ENCODE measurements at places on chromosomes 6 and 20.
A peak's percentile ranks its signal among the peaks of the same experiment; 100 is the strongest.

DNA sequence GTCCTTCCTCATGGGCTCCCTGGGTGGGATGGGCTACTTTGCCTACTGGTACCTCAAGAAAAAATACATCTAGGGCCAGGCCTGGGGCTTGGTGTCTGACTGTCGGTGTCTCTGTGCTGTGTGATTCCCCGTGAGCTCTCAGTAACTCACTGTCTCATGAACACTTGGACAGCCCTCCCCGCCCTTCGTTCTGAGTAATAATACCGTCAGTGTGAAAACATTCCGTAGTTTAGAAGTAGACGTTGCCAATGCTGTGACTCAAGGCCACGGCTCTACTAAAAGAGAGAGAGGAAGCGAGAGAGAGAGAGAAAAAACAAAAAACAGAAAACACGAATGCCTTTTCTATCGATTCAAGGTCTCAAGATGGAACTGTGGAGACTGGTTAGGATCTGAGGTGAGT lies 31.8 kb downstream of the FITM2 start:
- DNase-seq: no peak

GRCh38 chr20:58986968-58987517 lies 6.0 kb downstream of the NELFCD start:
- no peak for DNase-seq

GRCh38 chr6:132760256-132760655 lies 2.6 kb upstream of the VNN2 start:
- DNase-seq: no peak

- DNase-seq: no peak
Observed at GRCh38 chr20:11546939-11547338, 370.8 kb upstream of the BTBD3 start.

DNA sequence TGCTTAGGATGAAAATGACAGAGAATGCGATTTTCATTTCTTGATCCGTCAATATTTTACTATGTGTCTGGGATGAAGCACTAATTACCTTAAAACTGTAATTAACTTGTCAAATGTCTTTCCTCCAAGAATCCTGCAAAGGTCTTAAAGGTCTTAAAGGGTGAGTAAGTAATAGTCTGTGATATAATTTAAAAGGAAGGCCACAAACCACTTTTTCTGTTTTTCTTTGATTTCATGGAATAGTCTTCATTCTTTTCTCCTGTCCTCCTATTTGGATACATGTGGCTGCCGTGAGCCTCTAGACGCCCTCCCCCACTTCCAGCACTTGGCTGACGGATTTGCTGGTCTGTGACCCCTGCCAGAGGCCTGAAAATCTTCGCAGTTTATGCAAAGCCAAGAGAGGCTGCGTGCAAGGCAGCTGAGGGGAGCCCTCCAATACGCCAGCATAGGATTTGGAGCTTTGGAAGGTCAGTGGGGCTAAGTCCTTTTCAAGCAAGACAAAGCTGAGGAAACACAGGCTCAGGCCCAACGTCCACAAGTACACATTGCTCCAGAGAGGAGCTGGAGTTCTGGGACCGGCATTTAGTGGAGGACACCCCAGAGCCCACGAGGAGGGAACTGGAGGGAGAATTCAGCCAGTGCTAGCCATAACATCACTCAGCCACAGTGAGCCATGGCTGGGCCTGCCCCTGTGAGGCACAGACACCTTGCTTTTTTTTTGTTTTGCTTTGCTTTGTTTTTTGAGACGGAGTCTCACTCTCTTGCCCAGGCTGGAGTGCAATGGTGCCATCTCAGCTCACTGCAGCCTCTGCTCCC lies 382.6 kb downstream of the SMOC2 start:
- DNase-seq: no peak

- no peak for DNase-seq
Observed at GRCh38 chr6:157496534-157497095, 115.6 kb downstream of the ZDHHC14 start.

- no peak for DNase-seq
Observed at GRCh38 chr20:49653925-49654434, 59.7 kb downstream of the B4GALT5 start.

DNA sequence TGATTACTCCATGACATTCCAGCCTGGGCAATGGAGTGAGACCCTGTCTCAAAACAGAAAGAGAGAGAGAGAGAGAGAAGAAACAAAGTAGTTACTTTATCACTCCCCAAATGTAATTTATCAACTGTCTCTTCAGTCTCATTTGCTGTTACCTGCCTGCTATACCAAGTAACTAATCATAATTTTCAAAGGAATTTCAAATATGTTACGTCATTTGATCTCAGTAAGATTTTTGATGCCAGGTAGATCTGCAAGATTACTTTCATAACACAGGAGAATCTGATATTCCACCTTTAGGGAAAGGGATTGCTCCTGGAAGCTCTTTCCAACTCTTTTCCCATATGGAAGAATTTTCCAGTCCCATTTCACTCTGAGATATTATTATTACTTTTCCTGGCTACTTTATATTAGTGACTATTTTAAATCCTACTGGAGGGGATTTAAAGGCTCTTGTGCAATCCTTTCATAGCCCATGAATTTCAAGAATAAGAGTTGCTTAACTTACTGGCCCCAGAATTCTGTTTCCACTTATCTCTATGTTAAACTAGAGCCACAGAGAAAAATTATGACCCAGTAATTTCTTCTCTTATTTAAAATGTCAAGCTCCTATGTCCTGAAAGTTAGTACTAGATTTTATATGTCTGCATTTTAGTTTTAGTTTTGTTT lies 390.2 kb upstream of the FLRT3 start:
- DNase-seq: no peak

DNA sequence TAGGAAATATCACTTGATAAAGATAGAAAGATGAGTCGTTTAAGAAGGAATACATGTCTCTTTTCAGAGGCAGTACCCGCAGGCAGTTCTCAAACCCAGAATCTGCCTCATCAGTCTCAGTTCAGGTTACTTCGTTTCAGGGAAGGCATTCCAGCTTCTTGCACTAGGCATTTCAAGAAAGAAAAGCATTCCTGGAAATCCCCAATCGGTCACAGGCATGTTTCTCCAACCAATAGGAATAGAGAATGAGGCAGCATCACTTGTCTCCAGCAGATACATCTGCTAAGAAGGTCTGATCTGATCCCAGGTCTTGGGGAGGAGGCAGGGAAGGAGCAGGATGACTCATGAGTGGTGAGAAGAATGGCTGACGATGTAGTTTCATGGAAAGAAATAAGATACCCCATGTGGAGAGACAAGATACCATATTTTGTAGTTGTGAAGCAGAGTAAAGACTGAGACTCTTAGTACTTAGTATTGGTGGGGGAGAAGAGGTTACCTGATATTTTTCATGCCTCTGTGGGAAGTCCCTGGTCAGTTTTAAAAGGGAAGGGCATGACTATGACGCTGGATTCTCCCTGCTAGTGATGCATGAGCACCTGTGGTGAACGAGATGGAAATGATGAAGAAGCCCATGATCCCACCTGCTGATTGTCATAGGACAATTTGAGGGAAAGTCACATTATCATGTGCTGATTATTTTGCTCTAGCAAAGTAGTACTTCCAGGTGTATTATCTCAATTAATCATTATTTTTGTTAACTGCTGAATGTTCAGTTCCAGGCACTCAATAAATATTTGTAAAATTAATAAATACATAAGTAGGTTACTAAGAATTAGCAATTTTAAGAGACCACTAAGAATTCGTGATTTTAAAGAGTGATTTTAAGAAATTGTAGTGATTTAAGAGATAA lies 20.3 kb upstream of the HLA-DRB1 start:
- peak; percentile 97 for DNase-seq

DNA sequence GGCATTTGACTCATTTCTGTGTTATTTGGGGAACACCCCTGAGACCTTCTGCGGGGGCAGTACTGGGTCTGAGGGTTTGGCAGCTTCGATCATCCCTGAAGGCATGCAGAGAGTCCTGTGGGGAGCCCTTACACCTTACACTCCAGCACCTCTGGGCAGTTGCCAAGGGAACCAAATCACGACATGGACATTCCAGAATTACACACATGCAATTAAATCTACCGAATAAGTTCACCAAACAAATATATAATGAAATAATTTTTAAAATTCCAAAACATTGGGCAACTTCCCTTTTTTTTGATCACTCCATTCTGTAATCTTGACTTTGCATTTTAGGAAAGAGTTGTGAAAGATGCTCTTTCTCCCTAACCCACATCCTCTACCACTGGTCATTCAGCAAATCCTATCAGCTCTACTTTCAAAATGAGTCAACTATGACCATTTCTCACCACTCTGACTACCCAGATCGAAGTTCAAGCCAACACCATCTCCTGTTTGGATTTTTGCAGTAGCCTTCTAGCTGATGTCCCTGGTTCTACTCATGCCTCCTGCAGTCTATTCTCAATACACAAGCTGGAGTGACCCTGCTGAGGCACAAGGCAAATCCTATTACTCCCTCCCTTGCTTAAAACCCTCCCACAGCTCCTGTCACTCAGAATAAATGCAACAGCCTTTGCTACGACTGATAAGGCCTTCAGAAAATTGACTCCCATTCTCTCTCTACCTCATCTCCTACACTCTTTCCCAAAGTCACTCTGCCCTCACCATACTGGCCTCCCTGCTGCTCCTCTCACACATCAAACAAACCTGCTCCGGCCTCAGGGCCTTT lies 533.3 kb downstream of the HACE1 start:
- DNase-seq: peak; percentile 4

- DNase-seq: no peak
Observed at GRCh38 chr6:579339-579738, 77.6 kb downstream of the HUS1B start.

GRCh38 chr6:39074486-39074885 lies 25.9 kb downstream of the GLP1R start:
- no peak for DNase-seq

- peak; percentile 77 for DNase-seq
Observed at GRCh38 chr20:32484958-32485769, 100.0 kb downstream of the NOL4L start.

DNA sequence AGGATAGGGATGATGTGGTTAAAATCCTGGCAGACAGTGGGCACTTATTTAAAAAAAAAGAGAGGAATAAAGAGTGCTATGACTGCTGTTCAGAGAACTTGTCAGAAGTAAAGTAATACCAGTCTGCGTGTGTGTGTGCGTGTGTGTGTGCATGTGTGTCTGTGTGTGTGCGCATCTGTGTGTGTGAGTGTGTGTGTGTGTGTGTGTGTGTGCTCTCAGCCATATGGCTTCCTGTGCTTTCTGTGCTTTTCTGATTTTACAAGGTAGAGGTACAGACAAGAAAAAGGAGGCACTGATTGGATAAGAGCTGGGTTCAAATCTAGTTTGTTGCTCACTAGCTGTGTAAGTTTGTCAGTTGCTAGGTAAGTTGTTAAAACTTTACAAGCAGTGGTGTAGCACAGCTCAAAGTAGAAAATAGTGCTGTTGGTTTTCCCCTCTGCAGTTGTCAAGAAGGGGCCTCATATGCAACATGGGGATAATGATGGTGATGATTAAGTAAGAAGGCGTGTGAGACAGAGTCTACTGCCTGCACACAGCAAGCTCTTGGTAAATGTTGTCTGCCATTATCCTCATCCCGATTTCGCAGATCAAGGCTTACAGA lies 155.3 kb upstream of the ZNF217 start:
- peak; percentile 94 for DNase-seq

DNA sequence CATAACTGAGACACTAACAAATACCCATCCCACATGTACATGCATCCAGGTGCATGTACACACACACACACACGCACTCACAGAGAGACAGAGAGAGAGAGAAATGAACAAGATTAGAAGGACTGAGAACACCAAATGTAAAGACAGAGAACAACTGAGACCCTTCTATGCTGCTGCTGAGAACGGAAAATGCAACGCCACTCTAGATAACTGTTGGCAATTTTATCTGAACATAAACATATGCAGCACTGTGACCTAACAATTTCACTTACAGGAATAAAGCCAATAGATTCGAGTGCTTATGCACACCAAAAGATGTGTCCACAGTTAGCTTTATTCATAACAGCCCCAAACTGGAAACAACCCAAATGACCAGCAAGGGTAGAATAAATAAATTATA lies 103.8 kb upstream of the LY86 start:
- no peak for DNase-seq

DNA sequence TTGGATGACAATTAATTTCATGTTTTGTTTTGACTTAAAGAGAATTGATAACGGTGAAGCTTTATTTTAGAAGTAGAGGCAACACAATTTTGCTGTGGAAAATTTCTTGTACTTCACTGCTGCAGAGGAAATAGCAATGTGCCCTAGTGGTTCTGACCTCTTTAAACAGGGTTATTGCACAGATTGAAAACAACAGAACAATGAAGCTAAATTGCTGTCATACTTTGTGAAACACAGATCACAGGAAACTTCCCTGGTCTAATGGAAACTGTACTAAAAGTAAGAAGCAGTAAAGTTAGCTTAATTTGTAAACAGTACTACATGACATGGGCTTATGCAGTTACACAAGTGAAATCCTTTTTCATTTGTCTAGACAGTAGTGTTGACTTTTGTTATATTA lies 31.3 kb downstream of the OR2A4 start:
- DNase-seq: no peak

DNA sequence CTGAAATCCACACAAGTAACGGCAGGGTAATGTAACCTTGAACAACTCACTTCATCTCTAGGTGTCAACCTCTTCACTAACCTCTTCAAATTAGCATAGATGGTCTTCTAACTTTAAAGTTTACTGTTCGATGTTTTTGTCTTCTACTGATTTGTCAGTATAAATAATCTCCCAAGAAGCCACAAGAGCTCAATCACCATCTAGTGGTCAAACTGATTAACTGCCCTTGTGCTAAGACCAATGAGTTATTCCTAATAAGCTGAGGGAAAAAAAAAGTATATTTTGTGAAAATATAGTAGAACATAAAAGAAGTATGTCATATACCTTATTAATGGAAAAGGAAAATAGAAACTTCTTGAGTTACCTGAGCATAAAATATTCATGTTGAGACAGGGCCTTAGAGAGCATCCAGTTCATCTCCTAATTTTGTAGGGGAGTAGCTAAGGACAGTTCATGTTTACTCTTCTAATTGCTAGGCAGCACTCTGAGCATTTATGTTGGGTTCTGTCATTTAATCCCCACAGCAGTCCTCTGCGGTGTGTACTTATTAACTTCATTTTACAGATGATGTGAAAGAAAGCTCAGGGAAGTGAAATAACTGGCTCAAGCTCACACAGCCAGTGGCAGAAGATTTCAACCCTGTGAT lies 317.1 kb downstream of the ESR1 start:
- DNase-seq: peak; percentile 63

DNA sequence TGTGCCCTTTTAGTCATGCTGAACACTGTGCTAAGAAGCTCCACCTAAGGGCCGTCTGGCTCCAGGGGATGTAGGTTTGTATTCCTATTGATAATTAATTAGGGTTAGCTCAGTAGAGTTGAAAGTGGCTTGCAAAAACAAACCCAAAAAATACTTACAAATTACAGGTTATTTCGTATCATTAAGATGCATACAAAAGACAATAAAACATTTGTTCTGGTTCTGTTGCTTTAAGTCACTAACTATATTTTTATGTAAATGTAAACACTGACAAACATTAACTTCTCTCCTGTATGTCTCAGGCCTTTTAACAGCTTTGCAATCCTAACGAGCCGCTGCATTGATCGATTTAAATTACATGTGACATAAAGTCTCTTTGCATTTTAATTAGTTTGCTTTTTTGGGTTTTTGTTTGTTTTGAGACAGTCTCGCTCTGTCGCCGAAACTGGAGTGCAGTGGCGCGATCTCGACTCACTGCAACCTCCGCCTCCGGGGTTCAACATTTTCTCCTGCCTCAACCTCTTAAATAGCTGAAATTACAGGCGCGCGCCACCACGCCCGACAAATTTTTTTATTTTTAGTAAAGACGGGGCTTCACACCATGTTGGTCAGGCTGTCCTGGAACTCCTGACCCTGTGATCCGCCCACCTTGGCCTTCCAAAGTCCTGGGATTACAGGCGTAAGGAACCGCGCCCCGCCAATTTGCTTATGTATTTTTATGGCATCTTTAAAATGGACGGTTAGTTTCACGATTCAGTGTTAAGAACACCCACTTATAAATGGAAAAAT lies 110.9 kb downstream of the HFE start:
- DNase-seq: peak; percentile 60
